ENCODE measurements at places on chromosomes 3 and 15.

- no peak for DNase-seq
Measured at GRCh38 chr3:162134571-162134970, 638.0 kb downstream of the OTOL1 start.

- DNase-seq = no peak
Measured at GRCh38 chr3:61252836-61253235, 1.6 kb upstream of the FHIT start.

- no peak for DNase-seq
Measured at GRCh38 chr3:113927556-113927955, 20.3 kb upstream of the ZDHHC23 start.

- DNase-seq = no peak
Measured at GRCh38 chr3:130386604-130387263, 41.3 kb downstream of the COL6A5 start.

DNA sequence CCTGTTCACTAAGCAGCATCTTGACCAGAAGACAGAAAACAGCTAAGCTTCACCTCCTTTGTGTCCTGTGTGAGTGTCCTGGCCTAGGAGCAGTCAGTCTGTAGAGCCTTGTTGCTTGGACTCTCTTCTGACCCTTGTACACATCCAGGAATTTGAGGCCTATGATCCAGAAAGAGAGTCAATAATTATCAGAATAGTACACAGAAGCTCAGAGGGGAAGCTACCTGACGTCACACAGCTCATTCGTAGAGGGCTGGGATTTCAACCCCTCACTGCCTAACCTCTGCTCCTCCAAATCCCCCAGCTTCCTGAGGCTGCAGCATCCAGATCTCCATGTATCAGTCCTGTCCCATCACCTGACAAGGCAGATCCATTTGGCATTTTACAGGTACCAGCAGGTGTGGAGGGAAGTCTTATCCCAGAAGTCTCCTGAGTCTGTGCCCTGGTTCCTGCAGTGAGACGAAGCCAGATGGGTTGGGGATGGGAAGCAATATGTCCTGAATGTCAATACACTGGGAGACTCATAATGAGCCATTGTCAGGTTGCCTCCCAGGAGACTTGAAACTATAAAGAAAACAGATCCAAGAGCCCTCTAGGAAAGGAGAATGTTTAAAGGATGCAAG, 203.1 kb downstream of the MINAR1 start:
- no peak for DNase-seq

DNA sequence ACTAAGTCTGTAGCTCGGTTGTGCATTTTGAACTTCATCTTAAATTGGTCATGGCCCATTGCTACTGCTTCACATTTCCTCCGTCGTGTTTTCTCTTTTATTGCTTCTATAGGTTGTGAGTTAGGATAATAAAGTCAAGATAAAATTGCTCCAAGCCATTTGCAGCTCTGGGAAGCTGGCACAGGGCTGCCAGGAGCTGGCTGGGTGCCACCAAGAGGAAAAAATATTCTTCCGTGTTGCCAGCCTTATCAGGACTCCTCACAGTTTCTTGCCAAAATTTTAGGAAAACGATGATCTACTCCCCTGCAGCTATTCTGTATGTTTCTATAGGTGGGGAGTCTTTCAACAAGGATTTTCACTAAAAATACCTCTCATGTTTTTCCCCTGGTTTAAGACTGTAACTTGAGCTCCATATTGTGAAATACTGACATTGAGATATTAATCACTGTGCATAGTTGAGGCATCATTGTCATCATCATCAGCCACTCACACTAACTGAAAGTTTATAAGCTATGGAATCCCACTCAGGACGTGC, 55.4 kb upstream of the PIAS1 start:
- DNase-seq = peak; percentile 80

- DNase-seq = peak; percentile 92
Measured at GRCh38 chr3:30770387-30770786, 124.1 kb downstream of the GADL1 start.

DNA sequence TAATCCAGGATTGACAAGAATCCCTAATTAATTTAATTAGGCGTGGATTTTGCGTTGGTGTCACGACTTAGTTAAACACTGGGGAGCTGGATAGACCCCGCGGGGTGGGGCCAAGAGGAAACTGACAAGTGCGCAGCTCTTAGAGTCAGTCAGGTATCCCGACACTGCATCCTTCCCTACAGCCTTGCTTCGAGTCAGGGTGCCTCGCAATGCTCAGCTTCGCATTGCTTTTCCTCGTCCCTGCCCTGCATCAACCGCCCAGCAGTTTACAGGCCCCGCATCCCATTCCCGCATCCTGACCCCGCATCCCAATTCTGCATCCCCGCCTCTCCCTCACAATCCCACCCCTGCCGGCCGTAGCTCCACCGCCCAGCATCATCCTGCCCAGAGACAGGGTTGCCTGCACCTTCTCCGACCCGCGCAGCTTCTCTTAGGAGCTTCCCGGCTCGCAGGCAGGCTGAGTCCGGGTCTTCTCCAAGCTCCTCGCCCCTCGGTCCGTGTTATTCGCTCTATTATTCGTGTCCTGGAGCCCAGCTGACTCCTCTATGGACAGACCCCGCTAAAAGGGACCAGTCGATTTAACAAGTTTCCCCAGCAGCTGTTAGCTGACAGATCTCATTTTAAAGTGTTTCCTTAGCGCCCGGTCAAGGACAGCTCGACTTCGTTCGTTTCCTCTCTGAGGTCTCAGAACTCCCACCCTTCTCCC, 699 bp upstream of the SHOX2 start:
- DNase-seq = peak; percentile 6

DNA sequence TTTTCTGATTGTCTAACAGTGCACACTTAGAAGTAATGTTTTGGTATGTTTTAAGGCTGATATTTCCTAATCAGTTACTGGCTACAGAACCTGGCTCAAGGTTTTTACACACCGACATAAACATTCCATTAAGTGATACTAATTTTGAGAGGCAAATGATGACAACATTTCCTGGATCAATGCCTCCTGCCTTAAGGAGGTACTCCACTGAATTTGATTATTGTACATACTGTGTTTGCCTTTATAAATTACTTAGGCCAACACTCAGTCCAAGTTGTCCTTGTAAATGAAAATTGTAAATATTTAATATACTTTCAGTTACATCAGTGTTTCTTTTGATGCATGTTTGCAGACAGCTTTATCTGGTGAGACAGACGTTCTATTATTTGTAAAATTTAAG, 24.2 kb upstream of the LXN start:
- DNase-seq = no peak

GRCh38 chr3:127121885-127122284, 71.0 kb upstream of the PRR23E start:
- no peak for DNase-seq

- no peak for DNase-seq
Measured at GRCh38 chr3:98013411-98014267, 21.5 kb downstream of the GABRR3 start.

- no peak for DNase-seq
Measured at GRCh38 chr3:117356091-117356705, 646.6 kb downstream of the TUSC7 start.

GRCh38 chr3:69129531-69129930, 7.1 kb upstream of the LMOD3 start:
- DNase-seq = no peak

DNA sequence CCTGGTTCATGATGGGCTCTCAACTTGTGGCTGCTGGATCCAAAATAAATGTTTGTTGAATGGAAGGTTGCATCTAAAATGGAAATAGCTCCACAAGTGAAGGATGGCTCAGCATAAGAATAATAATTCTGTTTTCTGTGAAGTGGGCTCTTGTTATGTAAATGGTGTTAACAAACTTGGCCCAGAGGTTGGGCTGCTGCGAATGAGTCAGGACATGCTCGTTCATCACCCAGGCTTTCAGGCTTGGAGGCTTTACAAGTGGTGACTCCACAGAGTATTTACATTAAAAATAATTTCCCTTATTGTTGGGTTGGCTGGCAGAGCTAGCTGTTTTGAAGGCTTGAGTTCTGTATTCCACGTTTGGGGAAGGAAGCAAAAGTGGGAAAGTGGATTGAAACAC, 60.5 kb downstream of the ITGB5 start:
- no peak for DNase-seq

DNA sequence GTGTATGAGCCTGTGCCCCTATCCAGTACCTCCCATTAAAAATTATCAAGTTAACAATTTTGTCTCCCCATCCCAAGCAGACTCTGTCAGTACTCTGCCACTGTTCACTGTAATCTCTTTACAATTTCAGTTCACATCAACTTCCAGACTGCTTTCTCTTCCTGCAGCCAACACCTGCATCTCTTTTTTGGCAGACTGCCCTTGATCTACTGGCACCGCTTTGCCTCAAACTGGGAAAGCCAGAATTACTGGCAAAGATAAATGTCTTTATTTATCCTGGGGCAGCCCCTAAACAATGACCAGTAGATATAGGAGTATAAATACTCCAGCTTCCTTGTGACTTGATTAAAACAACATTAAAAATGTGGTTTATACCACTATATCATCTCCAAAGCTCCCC, 494.1 kb downstream of the ZNF385D start:
- no peak for DNase-seq

DNA sequence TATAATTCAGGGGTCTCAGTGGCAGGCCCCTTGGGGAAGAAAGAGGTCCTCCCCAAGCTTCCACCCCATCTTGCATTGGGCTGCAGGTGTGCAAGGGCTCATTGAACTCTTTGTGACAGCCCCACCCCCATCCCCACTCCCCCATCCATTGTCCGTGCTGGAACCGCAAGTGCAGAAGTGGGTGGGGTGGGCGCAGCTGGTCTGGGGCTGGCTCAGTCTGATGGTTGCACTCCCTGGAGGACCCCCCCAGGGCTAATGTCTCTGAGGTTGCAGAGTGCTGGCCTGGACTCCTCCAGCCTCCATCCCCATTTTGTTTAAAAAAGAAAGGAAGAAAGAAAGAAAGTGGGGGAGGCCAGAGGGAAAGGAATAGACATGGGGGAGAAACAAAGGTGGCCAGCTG, 42.3 kb upstream of the ARL8B start:
- DNase-seq = no peak

DNA sequence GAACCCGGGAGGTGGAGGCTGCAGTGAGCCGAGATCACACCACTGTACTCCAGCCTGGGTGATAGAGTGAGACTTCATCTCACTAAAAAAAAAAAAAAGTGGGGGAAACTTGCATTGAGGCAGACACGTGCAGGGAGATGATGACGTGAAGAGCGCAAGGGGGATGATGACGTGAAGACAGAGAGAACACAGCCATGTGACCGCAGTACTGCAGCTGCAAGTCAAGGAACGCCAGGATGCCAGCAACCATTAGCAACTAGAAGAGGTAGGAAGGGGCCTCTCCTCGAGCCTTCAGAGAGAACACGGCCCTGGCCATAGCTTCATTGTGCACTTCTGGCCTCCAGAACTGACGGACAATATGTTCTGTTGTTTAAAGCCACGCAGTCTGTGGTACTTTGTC, 28.3 kb downstream of the RFT1 start:
- no peak for DNase-seq

GRCh38 chr3:114646526-114646925, 352.7 kb downstream of the TIGIT start:
- DNase-seq = no peak

- no peak for DNase-seq
Measured at GRCh38 chr3:183491109-183491922, 62.9 kb upstream of the MCF2L2 start.

DNA sequence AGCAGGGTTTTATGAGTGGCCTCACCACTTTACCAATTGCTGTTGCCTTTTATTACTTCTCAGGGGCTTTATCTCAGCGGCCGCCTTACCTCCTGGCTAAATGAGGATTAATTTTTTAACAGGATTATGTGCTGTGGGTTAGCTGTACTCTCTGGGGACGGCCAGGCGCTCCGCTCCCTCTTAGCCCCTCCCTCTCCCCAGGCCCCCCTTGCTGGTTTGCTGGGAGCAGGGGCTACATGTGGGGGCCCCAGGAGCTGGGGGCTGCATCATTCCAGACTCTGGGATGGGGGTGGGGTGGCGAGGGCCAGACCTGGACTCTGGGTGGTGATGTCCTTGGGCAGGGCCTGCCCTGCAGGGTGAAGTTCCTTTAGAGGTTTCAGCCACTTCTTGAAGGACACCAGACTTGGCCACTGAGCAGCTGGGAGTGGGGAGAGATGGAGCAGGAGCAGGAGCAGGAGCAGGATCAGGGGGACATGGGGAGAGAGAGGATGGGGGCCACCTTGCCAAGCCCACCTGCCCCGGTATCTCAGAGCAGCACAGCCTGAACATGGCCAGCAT, 196.1 kb downstream of the GOLGA6L6 start:
- no peak for DNase-seq

- no peak for DNase-seq
Measured at GRCh38 chr3:143295201-143296080, 175.9 kb downstream of the CHST2 start.

DNA sequence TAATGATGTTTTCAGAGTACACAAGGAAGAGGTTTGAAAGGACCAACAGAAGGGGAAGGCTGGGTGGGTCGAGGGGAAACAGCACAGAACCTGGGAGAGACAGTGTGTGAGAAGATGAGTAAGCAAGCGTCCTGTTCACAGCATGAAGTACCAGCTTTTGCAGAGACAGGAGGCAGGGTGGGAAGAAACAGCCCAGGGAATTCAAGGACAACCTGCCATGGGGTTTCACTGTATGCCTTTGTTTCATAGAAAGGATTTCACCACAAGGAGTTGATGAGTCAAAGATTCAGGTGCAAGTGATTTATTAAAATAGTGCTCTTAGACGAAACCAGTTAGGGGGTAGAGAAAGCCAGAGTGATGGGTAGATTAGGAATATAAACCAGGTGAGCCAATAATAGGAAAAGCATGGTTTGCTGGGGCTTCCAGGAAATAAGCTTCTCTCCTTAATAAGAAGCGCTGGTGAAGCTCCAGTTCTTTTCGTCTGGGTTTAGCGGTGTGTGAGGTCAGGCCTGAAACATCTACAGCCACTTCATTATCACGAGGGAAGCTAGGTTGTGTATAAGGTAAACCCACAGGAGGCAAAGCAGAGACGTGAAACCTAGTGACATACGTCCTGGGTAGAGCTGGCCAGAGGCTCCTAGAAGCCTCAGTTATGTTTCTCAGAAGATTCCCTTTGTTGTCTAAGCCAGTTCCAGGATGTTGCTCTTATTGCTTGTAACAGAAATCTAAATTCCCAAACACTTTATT, 3.9 kb downstream of the HHLA2 start:
- no peak for DNase-seq

DNA sequence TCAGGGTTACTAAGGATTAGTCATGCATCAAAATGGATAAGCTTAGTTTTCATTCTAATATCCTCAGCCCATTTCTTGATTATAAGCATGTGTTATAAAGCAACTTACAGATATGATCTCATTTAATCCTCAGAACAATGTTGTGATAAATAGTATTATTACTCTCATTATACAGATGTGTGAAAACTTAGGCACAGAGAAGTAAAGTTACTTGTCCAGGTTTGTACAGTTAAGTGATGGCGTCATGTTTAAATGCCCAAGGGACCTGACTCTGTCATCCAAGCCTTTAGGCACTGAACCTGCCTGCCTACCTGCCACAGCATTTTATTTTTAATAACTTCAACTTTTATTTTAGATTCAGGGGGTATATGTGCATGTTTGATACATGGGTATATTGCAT, 472.9 kb upstream of the SEMA6D start:
- peak; percentile 6 for DNase-seq

DNA sequence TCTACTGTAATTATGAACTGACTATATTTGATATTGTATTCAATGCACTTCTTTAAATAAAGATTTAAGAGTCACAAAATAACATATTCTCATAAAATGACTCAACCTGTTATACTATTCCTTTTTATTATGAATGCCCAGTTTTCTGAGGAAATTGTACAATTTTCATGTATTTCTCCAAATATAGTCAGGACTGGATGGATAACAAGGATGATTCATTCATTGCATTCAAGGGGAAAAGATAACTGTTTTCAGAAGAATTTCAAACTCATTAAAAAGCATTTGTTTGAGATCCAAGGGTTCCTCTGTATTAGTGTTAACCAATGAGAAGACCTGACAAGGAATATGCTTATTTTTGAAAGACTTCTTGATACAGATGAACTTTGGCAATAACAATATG, 163.7 kb downstream of the MEIS2 start:
- DNase-seq = no peak

All from trophoblast cell (in vitro differentiated cells and primary cell).